ENCODE measurements at places on chromosomes 5 and 9.

GRCh38 chr5:6143523-6143922, 234.8 kb downstream of the MED10 start:
- peak; percentile 1 for DNase-seq

- DNase-seq = peak; percentile 89
Measured at GRCh38 chr5:56175488-56175887, 57.6 kb downstream of the ANKRD55 start.

- peak; percentile 91 for DNase-seq
Measured at GRCh38 chr9:37466037-37466709, 923 bp upstream of the ZBTB5 start.

- DNase-seq = no peak
Measured at GRCh38 chr9:14094491-14094890, 219.4 kb downstream of the NFIB start.

DNA sequence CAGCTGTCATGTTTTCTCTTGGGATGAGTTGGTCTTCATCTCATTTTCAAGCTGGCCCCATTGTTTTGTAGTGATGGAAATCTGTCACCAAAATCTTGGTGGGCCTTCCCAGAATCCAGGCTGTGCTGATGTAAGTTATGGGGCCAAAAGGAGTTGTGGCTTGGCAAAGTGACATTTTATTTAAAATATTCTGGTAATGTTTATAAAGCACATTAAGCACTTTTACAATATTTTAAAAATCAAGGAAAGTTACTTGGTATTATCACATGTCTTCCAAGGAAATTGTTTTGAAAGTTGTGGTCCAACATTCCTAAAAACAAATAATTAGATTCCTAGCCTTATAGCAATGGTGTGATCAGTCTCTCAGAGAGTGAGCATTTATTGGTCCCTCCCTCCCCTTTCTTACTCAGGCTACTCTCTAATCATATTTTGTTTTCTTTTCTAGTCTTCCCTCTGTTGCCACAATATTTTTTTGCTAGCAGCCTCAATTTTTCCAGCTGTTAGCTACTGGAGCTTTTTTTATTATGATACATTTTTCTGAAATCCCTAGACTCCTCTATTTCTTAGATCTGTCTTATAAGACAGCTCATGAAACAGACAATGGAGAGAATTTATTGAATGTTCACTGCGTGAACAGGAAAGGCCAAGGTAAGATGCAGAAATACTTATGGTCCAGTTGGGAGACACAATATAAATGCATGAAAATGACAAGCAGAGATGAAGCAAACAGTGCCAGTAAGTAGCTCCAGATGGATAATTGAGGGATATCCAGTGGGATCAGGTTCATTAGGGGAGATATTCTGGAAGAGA, 408.1 kb upstream of the ZNF608 start:
- no peak for DNase-seq

DNA sequence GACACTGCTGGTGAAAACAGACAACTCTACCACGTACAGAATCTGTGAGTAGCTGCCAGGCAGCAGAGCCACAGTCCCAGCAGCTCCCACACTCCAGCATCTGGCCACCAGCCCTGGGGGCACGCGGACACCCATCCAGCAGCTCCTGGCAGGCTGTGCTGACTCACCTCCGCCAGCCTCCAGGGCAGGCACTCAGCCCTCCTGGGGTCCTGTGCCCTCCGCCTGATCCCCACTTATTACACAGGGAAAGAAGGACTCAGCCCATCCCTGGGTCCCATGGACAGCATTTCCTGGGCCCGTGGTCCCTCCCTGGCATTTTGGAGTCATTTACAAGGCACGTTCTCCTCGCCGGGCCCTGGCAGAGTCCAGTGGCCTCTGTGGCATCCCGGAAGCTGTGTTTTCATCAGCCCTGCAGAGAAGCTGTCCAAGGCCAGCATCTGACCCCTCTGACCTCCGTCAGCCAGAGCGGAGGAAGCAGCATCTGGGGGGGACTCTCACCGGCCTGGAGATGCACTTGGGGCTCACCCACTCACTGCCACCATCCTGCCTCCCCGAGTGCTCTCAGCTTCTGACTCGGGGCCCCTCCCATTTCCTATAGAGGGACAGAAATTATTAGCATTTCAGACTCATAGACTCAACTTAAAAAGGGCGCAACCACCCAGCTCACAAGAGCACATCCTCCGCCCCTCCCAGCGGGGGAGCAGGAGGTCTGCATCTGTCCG, 21.6 kb downstream of the PAEP start:
- peak; percentile 41 for DNase-seq

DNA sequence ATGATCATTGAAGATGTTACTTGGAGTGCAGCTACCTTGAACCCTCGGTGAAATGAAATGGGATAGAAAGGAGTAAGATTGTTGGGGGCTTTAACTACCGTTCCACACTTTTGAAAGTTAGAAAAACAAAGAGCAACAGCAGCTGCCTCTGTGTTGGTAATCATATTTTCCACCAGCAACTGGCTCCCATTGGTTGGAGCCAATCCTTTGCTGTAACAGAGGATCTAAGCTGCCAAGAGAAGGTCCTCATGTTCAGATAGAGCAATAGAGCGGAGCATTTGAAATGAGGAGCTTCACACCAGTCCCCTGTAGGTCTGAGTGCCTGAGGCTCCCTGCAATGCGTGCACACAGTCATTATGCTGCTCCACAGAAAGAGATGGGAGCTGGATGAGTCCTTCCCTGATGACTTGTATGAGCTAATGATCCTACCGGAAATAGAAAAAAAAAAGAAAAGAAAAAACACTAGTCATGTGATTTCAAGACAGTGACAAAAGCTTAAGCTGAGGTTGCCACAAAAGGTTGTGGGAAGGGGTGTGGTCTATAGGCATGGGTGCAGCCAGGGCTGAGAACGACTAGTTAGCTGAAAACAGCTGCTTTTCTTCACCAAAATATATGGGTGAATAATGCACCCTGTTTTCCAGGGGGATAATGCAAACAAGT, 300.7 kb downstream of the MLLT3 start:
- no peak for DNase-seq

DNA sequence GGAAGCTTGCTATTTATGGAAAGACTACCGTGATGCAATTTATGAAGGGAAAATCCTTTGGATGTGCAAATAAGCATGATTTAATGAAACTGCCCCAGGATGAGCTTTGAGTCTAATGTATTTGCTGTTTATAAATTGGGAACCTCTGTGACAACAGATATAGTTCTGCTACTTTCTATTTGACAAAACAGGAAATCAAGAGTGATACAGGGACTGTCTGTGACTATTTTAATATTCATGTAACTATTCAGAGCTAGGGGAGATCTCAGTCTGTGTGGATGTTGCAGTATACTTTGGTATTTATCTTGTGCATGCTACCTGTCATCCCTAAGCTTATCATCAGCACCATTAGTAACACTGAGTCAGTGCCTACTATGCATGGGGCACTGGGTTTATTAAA, 132.1 kb downstream of the PDZD2 start:
- DNase-seq = no peak

- DNase-seq = no peak
Measured at GRCh38 chr9:110707419-110707818, 38.8 kb downstream of the MUSK start.

DNA sequence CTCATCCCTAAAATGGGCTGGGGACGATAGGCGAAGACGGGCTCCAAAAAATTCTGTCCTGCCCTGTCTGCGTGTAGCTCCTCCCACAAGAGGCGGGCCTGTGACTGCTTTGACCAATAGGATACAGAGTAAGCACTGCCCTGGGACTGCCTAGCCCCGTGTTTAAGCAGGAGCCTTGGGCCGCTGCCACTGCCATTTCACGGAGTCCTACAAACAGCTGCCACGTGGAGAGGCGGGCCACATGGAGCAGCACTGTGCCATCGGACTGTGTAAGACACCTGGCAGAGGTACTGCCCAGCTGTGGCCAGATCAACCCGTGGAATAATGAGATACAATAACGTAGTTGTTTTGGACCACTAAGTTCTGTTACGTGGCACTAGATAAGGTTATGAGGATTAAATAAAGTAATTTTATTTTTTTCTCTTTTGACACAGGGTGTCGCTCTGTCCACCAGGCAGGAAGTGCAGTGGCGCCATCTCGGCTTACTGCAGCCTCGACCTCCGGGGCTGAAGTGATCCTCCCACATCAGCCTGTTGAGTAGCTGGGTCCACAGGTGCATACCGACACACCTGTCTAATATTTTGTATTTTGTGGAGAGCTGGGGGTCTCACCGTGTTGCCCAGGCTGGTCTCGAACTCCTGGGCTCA, 87.2 kb downstream of the LMNB1 start:
- peak; percentile 42 for DNase-seq

DNA sequence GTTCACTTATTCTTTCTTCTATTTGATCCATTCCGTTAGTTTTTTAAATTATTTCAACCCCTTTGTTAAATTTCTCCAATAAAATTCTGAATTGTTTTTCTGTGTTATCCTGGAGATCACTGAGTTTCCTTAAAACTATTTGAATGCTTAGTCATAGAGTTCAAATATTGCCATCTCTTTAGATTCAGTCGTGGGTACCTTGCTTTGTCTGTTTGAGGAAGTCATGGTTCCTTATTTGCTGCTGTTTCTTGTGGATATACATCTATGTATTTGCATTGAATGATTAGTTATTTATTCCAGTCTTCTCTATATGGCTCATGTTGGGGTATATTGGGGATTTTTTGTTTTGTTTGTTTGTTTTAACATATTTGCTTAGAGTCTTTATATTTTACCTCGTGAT, 80.6 kb downstream of the HINT1 start:
- no peak for DNase-seq

DNA sequence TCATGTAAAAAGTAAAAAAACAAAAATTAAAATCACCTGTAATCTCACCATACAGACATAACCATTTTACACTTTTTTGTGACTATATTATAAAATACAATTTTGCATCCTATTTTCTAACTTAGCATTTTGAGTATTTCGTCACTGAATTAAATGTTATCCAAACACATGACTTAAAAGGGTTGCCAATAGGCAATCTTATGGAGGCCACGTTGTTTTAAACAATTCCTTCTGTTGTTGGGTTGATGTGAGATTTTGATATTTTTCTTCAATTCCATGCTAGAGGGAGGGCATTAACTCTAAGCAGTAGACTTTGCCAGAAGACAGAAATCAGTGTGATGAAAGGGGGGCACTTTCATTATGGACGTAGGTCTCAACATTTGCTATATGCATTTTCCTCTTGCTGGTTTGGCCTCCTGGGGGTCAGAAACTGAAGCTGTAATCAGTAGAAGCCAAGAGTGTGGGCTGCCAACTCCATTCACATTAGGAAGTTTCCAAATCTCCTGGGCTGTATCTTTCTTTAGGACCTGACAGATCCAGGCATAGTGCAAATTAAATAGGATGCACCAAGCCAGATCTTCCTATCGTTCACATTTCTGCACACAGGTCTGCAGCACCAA, 614.2 kb upstream of the CLINT1 start:
- DNase-seq = no peak

DNA sequence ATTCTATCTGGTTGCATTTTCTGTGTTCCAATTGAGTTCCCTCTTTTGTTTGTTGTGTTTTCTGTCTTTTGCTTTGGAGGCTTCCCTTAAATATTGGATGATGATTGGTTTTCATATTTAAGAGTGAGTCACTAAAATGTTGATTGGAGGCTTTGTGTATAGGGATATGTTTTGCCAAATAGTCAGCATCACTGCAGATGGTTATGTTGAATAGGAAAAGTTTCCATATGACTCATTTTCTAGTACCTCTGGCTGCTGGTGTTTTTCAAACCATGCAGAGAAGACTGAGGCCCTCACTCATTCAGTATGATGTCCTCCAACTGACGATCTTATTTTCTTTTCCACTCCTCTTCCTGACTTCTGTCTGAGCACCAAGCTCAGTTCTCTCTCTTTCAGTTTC, 1290.0 kb downstream of the EFNA5 start:
- DNase-seq = no peak

DNA sequence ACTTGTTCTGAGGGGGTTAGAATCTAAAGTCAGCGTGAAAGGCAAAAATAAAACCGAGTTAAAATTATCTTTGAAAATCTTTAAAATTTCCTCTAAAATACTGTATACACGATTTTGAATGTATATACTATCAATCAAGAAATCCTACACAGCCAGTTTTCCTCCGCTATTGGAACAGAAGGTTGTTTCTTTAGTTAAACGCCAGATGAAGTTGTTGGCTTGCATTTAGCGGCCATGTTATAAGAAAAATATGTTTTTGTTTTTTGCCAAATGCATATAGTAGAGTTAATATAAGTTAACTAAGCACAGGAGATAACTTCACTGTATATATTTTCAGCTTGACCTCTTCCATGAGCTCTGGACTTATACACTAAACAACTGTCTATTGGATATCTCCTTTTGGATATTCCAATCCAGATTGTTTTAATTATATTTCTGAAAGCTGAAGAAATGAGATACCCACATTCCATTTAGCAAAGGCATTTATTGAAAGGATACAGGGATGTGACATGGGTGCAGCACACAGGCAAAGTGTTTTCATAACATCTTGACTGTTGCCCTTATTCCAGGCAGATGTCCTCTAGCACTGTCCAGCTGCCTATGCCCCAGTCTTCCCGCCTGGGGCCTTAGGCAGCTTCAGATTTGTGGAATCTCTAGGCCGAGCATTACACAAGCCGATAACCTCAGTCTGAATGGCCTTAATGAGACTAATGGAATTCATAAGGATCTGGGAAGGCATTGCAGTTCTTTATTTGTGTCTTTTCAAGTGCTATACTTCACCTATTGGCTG, 10.0 kb upstream of the ATG10 start:
- DNase-seq = no peak

DNA sequence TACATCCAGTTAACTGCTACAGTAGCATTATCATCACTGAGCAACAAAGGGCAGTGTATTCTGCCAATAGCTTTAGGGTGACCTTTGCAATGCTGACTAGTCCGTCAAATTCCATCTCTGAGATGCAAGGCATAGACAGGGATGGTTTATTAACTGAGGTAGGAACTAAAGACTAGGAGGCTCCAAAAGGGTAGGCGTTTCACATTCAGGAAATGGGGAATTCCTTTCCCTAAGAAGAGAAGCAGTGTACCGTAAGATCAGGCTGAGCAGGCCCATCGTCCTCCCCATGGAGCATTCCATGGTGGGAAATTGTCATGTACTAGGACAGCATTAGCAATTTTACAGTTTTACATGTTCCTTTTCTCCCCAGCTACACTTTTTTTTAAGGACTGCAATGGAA, 157.7 kb downstream of the BNC2 start:
- DNase-seq = no peak

DNA sequence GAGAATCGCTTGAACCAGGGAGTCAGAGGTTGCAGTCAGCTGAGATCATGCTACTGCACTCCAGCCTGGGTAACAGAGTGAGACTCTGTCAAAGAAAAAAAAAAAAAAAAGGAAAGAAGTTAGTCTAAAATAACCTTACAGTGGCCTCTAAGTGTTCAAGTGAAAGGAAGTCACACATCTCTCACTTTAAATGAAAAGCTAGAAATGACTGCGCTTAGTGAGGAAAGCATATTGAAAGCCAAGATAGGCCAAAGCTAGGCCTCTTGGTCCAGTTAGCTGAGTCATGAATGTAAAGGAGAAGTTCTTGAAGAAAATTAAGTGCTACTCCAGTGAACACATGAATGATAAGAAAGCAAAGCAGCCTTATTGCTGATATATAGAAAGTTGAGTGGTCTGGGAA, 38.1 kb downstream of the ITGA1 start:
- DNase-seq = no peak

GRCh38 chr5:111537141-111538024, 25.0 kb upstream of the STARD4 start:
- no peak for DNase-seq

GRCh38 chr5:58019614-58020013, 440.3 kb downstream of the PLK2 start:
- DNase-seq = no peak

Measured in ELF-1 (cell line).